ENCODE measurements at places on chromosomes 5 and 9.

GRCh38 chr9:16143947-16144890, 591.4 kb downstream of the CCDC171 start:
- no peak for DNase-seq

- no peak for DNase-seq
Measured at GRCh38 chr9:26326563-26326962, 566.0 kb downstream of the CAAP1 start.

GRCh38 chr9:93139365-93140182, 5.5 kb upstream of the NINJ1 start:
- no peak for DNase-seq

- DNase-seq, result no peak
Measured at GRCh38 chr5:98365126-98365525, 408.3 kb upstream of the RGMB start.

DNA sequence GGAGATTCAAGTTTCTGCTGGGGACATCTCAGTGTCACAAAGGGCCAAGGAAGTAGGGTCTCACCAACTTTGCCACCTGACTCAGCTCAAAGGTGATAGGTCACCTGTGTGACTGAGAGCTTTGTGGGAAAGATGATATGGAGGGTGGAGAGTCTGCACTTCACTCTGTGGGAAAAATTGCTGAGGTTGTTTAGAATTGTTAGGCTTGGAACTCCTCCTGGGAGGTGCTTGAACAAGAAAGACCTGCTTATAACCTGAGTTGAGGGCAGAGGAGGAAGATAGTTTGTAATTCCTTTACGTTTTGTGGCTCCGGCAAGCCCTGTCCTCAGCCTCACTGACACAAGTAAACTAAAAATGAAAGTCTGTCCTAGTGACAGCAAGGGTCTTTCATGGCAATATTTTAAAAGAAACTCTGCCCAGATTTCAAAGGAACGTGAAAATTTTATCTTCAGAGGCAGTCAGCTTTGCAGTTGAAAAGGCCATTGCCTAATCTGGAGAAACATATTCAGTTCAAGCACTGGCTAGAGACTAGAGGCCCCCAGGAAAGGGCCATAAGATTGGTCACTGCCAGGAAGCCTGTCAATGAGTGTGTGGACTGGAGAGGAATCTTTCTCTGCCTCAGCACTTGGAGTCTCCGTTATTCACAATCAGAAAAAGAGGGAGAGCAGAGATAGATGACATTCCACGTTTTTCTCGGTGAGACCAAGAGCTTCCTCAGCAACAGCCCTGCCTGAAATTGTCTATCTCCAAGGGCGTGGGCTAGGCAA, 23.2 kb downstream of the PCDHAC2 start:
- DNase-seq, result no peak

DNA sequence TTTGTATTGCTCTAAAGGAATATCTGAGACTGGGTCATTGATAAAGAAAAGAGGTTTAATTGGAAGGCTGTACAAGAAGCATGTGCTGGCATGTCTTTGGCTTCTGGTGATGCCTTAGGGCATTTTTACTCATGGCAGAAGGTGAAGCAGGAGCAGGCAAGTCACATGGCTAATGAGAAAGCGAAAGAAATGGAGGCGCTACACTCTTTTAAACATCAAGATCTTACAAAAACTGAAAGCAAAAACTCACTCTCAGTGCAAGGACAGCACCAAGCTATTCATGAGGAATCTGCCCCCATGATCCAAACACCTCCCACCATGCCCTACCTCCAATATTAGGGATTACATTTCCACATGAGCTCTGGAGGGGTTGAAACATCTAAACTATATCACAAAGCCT, 1458.8 kb upstream of the ACO1 start:
- DNase-seq, result no peak

DNA sequence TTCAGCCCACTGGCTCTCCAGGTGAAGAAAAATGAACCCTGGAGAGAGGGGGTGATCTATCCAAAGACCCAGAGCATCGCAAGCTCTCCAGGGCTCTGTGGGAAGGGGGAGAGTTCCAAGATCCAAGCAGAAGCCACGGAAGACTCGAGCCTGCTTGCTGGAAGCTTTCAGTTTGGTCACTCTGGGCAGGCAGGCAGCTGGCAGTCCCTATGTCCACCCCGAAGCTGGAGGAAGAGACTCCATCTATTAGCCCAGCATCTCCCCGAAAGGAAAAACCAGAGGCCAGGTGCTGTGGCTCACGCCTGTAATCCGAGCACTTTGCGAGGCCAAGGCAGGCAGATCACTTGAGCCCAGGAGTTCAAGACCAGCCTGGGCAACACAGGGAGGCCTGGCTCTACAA, 10.7 kb upstream of the SPARC start:
- DNase-seq, result no peak

- DNase-seq, result no peak
Measured at GRCh38 chr5:133734916-133735315, 122.6 kb upstream of the FSTL4 start.

- no peak for DNase-seq
Measured at GRCh38 chr9:31236344-31236743, 1148.1 kb upstream of the ACO1 start.

DNA sequence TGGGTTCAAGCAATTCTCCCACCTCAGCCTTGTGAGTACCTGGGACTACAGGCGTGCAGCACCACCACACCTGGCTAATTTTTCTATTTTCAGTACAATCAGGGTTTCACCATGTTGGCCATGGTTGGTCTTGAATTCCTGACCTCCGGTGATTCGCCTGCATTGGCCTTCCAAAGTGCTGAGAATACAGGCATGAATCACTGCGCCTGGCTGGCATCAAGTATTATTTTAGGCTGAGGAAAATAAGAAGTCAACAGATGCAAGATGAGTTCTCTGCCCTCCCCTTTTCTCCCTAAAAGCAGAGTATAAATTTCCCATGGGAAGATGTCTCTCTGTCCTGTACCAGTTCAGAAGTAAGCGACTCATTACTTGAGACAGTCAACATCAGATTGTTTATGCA, 71.5 kb downstream of the ELAVL2 start:
- no peak for DNase-seq

DNA sequence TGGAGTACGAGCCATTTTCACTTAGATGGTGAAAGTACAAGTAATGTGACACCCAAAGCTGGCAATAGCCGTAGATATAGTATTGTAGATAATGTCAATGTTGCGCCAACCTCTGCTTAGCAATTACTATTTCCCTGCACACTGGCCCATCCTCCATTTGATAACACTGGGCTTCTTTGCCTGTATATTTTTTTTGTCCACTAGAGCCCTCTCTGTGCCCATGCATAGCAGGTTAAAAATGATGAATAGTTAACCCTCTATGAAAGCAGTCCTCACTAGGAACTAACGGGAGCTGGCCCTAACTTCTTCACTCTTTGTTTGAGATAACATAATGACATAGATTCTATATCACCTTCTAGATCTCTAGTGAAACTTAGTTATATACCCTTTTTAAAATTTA, 416.8 kb downstream of the TUSC1 start:
- DNase-seq, result no peak

GRCh38 chr5:24141046-24141445, 503.7 kb downstream of the CDH10 start:
- DNase-seq, result no peak

DNA sequence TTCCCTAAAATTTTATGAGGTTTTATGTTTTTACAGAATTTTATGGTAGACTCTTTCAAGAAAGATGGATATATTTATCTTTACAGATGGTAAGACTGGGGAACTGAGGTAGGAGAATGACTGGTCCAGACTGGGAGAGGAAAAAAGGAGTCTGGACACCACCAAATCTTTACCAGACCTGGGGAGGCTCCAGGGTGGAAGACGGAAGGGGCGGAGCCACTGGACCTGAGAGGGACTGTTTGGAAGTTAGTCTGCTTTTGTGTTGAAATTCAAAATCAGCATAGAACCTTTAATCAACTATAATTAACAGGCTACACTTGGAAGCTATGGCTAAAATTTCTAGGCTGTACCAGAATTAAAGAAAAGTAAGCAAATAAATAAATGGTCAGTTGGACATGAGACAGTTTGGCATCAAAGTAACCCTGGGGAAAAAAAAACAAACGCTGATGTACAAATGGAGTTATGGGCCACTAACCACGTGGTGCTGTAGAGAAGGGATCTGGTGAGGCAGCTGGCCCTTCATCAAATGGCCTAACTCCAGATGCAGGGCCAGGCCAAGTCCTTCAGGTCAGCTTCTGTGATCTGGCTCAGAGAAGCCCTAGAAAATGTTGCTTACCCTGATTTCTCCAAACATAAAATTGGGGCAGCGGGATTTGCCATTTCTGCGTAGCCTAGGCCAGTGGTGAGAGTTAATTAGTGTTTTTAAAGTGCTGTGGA, 155.1 kb downstream of the ARSB start:
- no peak for DNase-seq

GRCh38 chr5:79074641-79075040, 5.1 kb downstream of the BHMT2 start:
- DNase-seq, result no peak
